ENCODE measurements at places on chromosomes 16 and 17.

DNA sequence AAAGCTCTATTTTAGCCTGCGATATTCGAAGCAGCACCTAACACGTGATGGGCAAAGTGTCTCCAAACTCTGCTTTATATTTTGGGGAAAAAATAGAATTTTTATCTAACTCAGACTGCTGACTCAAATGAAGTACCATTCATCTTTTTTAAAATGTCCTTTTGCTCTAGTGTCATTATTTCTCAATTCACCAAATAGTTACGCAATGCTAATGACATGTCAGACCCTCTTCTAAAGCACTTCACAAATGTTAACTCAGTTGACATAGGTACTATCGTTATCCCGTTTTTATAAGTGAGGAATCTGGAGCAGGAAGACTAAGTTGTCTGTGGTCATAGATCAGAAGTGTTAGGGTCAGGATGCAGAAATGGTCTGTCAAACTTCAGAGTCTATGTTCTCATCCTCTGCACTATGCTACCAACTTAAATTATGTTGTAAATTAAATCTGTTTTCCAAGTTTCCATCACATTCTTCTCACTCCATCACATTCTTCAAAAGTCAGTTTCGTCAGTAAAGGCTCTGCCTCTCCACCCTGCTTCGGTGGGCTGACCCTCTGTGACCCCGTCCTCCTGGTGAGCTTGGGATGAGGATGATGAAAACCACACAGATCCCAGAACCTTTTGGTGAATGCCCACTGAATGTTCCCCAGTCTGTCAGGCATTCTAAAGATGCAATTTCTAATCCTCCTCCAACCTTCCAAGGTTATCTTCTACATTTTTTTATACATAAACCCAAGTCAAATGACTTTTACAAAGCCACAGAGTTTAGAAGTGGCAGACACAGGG is 102.8 kb downstream of the ADAMTS18 start:
- no peak for DNase-seq

DNA sequence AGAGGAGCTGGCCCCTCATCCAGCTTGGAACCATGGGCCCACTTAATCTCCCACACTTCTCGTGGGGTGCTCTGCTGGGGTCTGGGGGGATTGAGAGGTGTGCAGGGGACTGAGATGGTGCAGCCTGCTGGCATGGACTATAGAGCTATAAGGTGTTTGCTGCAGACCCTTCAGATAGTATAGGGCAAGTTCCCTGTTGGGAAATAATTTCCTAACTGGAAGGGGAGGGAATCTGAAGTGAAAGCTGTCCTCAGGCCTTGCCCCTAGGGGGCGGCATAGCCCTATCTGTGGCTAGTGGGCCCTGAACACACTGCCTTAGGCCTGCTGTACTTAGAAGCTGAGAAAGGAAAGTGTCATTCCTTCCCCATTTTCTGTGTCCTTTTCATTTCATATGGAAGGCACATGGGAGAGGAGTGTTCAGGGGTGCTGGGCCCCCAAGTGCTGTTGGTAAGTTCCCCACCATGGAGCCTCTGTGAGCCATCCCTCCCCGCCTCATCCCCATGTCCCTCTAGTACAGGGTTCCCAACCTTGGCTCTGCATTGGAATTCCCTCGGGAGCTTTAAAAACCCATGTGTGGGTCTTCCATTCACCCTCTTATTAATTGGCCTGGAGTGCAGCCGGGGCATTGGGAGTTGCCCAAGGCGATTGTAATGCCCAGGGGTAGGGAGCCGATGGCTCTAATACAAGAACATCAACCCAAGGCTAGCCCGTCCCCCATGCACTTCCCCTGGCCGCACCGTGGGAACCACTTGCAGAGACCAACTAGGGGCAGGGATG is 19.7 kb downstream of the GOSR2 start:
- DNase-seq: peak; percentile 51

- peak; percentile 10 for DNase-seq
Observed at GRCh38 chr16:68202091-68202519, 33.8 kb downstream of the ESRP2 start.

- DNase-seq: no peak
Observed at GRCh38 chr17:39632153-39632941, 4.6 kb upstream of the STARD3 start.
